Transverse colon (tissue), 4 donors: ENCODE measurements at places on chromosomes 12 and 14. TPM values are rescaled to one million over a fixed set of nuclear protein-coding genes. Genes with fewer than 3 reads are reported as not detected.

DNA sequence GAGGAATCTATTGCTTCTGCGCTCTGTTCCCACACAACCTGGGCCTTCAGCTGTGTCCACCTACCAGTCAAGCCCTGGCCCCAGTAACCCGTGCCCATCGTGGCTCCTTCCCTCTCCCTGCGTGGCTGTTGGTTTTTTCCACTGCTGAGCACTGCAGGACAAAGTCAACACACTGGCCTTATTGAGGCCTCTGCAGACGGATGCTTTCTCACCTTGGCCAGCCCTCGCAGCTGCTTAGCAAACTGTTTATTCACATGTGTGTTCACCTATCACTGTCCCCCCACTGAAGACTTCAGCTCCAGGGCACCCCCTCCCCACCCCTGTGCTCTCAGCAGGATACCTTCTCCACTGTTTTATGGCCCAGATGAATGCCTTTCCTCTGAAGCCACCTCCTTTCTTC lies 12.8 kb upstream of the GPX2 start:
- DNase-seq: no peak
- no peak overlapping the region for H3K4me3 ChIP-seq
- no peak overlapping the region for H3K27ac ChIP-seq
- no peaks in the 10 kb centered on the region for H3K4me1 ChIP-seq

DNA sequence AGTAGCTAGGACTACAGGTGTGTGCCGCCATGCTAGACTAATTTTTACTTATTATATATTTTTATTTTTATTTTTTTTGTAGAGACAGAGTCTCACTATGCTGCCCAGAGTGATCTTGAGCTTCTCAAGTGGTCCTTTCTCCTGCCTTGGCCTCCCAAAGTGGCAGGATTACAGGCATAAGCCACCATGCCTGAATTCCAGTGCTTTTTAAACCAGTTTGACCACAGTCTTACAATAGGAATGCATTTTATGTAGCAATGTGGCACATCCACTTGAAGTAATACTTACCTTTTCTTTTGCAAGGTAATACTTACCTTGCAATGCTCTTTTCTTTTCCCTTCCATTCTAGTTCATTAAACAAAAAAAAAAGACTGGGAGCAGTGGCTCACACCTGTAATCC lies 38.0 kb upstream of the CPM start:
- no peak for DNase-seq
- no peaks in the 10 kb centered on the region for H3K4me1 ChIP-seq
- no peaks in the 10 kb centered on the region for H3K27me3 ChIP-seq
- no peak overlapping the region for H3K4me3 ChIP-seq
- H3K27ac ChIP-seq: no peak overlapping the region
- no peaks in the 10 kb centered on the region for H3K36me3 ChIP-seq

DNA sequence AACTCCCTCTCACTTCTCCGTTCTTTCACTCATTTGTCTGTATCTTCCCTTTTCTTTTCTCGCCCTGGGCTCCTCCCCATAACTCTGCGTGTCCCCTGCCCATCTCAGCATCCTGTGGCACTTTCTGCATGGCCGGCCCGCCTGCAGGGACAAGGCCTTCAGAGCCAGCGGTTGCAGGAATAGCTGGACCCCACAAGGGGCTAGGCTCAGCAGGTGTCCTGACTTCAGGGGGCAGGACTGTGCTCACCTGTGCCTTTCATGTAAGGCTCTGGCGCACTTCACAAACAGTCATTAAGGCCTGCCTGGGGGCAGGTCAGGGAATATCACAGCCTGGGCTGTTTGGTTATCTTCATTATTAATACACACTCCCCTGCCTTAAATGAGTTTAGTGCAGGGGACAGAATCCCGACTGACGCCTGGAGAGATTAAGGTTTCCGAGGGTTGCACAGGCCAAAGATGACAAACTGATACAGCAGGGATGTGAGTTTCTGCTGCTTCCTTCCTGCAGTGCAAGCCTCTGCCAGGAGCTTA lies 768.8 kb upstream of the TBX3 start:
- H3K4me1 ChIP-seq: peaks cover 9% of the 10 kb centered on the region
- H3K4me3 ChIP-seq: no peak overlapping the region
- H3K27me3 ChIP-seq: peaks cover 9% of the 10 kb centered on the region

DNA sequence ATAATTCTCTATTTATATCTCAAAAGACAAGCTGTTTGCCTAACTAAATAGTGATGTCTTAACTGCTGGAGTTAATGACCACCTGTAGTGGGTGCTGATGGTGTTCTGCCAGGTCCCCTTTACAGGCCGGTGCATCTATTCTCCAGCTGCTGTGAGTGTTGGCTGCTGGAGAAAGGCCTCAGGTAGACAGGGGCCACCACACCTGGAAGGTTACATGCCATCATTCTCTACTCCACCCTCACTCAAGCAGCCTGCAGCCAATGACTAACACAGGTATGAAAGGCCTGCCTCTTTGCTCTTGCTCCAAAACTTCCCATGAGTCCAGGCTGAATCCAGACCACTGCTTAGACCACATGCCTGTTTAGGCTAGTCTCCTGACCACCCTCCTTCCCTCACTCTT lies 73.9 kb downstream of the RPS6KA5 start:
- no peak overlapping the region for H3K27ac ChIP-seq
- no peak overlapping the region for H3K4me3 ChIP-seq
- H3K4me1 ChIP-seq: no peaks in the 10 kb centered on the region
- H3K27me3 ChIP-seq: no peaks in the 10 kb centered on the region
- DNase-seq: no peak

- peaks cover 2% of the 10 kb centered on the region for H3K27me3 ChIP-seq
- no peak within 1 kb of the TSS for H3K4me3 ChIP-seq
- no peak for DNase-seq
Measured at GRCh38 chr14:69796797-69797500, at the start of gene SLC10A1. Gene SLC10A1 (minus strand): TSS chr14:69797241. CDS start chr14:69797155, 86 bp downstream.

DNA sequence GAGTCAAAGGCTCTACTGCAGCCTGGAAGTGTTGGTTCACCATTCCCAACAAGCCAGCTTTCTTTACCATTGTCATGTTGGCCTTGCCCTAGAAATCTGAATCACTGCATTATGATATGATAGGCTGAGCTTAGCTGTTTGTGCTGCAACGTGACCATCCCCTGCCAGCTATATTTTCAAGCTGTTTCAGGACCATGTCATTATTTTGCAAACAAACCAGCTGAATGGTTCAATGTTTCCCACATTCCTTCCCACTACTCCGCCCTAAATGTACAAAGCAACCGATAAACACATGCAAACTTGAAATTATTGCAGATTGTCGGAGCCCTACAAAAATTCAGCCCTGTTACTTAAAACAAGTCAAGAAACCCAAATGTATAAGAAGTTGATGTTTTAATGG lies 136.1 kb downstream of the KICS2 start:
- no peak for DNase-seq
- no peak overlapping the region for H3K4me3 ChIP-seq
- peaks cover 21% of the 10 kb centered on the region for H3K4me1 ChIP-seq
- no peak overlapping the region for H3K27ac ChIP-seq
- no peaks in the 10 kb centered on the region for H3K27me3 ChIP-seq
- H3K36me3 ChIP-seq: no peaks in the 10 kb centered on the region

DNA sequence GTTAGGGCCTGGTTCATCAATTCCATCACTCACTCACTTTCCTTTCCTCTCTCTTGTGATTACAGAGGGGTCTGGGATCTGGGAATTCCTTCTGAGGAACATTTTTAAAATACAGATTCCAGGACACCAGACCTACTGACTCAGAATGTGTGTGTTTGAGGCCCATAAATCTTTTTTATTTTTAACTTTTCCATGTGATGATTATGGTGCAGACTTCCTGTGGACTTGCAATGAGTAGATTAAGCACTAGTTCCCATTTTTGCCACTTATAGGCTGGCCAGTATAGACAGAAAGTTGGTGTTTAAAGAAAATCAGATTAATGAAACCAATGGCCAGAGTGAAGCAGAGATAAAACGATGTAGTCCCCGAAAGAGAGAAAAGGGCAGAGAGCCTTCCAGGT lies 28.1 kb downstream of the SLC41A2 start:
- no peaks in the 10 kb centered on the region for H3K27me3 ChIP-seq
- no peaks in the 10 kb centered on the region for H3K36me3 ChIP-seq
- no peak for DNase-seq
- no peak overlapping the region for H3K27ac ChIP-seq

GRCh38 chr12:112007945-112008344 lies 5.0 kb downstream of the TMEM116 start:
- H3K36me3 ChIP-seq: no peaks in the 10 kb centered on the region
- no peak overlapping the region for H3K27ac ChIP-seq
- H3K4me3 ChIP-seq: no peak overlapping the region
- no peak for DNase-seq

DNA sequence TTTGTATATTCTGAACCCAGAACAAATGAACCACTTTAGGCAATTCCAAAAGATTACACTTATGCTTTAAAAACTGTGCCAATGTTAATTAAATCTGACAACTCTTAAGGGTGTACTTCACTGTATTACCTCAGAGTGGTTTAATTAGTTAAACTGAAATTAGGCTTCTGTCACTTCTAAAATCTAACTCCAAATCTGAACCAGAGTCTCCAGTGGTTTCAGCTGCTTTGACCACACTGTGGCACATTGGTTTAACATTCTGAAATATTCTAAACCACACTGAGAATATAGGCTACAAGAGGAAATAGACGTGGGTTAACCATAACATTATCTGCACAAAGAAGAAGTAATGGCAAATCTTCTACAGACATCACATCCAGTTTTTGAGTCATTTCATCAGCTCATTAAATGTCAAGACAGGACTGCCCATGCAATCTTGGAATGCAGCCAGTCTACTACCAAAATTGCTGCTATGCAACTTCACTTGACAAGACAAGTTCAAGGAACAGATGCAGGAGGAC lies 94.8 kb downstream of the LRP6 start:
- DNase-seq: no peak
- no peaks in the 10 kb centered on the region for H3K27me3 ChIP-seq
- H3K4me1 ChIP-seq: no peaks in the 10 kb centered on the region
- no peaks in the 10 kb centered on the region for H3K36me3 ChIP-seq

GRCh38 chr14:87698481-87698880 lies 294.5 kb downstream of the GALC start:
- no peak overlapping the region for H3K27ac ChIP-seq
- no peak overlapping the region for H3K4me3 ChIP-seq
- H3K4me1 ChIP-seq: no peaks in the 10 kb centered on the region
- DNase-seq: no peak
- H3K36me3 ChIP-seq: no peaks in the 10 kb centered on the region
- H3K27me3 ChIP-seq: no peaks in the 10 kb centered on the region

- H3K36me3 ChIP-seq: no peaks in the 10 kb centered on the region
- no peak for DNase-seq
- H3K4me1 ChIP-seq: peaks cover 23% of the 10 kb centered on the region
- no peak overlapping the region for H3K4me3 ChIP-seq
- H3K27ac ChIP-seq: no peak overlapping the region
- H3K27me3 ChIP-seq: no peaks in the 10 kb centered on the region
Measured at GRCh38 chr14:59271734-59272133, 83.3 kb downstream of the DAAM1 start.

- H3K4me3 ChIP-seq: no peak overlapping the region
- H3K27me3 ChIP-seq: no peaks in the 10 kb centered on the region
- no peaks in the 10 kb centered on the region for H3K36me3 ChIP-seq
Measured at GRCh38 chr12:59005193-59005955, 85.1 kb upstream of the LRIG3 start.

DNA sequence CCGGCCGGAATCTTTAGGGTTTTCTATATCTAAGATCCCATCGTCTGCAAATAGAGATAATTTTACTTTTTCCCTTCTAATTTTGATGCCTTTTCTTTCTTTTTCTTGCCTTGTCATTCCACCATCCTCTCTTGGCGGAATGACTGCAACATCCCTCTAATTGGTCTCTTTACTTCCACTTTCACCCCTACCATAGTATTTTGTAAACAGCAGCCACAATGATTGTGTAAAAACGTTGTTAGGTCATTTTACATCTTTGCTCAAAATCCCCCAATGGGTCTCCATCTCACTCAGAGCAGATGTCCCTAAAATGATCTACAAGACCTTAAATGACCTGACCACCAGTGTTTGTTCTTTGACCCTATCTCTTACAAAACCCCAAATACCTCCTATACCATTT lies 80.0 kb upstream of the STAC3 start:
- H3K4me3 ChIP-seq: no peak overlapping the region
- H3K27me3 ChIP-seq: no peaks in the 10 kb centered on the region
- DNase-seq: no peak
- no peaks in the 10 kb centered on the region for H3K36me3 ChIP-seq

GRCh38 chr14:74015963-74016362 lies 3.1 kb downstream of the ENTPD5 start:
- H3K4me3 ChIP-seq: no peak overlapping the region
- H3K36me3 ChIP-seq: no peaks in the 10 kb centered on the region
- H3K27me3 ChIP-seq: no peaks in the 10 kb centered on the region
- no peak for DNase-seq
- H3K27ac ChIP-seq: no peak overlapping the region

DNA sequence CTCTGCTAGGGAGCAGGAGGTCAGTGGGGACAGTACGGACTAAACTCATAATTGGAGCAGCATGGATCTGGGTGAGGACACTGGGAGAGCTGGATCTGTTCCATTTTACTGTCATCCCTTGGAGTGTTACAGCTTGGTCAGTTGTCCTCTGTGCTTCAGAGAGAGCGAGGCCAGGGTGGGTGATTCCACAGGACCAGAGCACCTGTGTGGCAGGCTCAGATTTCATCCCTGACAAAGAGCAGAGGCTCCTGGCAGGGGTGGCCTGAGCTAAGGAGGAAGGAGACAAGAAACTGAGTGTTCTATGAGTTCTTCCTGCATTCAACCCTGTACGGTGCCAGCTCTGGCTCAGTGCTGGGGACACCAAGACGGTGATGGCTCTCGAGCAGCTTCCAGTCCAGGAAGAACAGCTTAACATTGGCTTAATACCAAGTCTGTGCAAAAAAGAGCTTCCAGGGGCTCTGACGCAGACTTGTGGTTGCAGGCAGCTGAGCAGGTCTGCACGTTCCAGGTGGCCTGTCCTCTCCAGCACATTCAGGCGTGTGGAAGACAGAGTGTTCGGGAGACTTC lies 8.4 kb upstream of the PGF start:
- H3K27ac ChIP-seq: no peak overlapping the region
- DNase-seq: no peak
- no peak overlapping the region for H3K4me3 ChIP-seq
- no peaks in the 10 kb centered on the region for H3K4me1 ChIP-seq
- H3K27me3 ChIP-seq: no peaks in the 10 kb centered on the region

GRCh38 chr12:108948367-108948766 lies 68.5 kb downstream of the DAO start:
- peaks cover 3% of the 10 kb centered on the region for H3K4me1 ChIP-seq
- no peak overlapping the region for H3K4me3 ChIP-seq
- DNase-seq: no peak
- H3K36me3 ChIP-seq: no peaks in the 10 kb centered on the region

- H3K27ac ChIP-seq: no peak overlapping the region
- no peak overlapping the region for H3K4me3 ChIP-seq
- no peaks in the 10 kb centered on the region for H3K27me3 ChIP-seq
- no peaks in the 10 kb centered on the region for H3K4me1 ChIP-seq
- H3K36me3 ChIP-seq: no peaks in the 10 kb centered on the region
Measured at GRCh38 chr14:104708606-104709268, 15.3 kb upstream of the ADSS1 start.

GARIN6 gene
- not detected for total RNA-seq

GALNT16 gene
- 11.3 TPM for total RNA-seq

LMNTD1 gene
- total RNA-seq: not detected

SOCS2 gene
- total RNA-seq: 107 TPM

DTX1 gene
- total RNA-seq: 3.0 TPM
